Caco-2 (cell line): ENCODE measurements at places on chromosomes 2 and 18.

DNA sequence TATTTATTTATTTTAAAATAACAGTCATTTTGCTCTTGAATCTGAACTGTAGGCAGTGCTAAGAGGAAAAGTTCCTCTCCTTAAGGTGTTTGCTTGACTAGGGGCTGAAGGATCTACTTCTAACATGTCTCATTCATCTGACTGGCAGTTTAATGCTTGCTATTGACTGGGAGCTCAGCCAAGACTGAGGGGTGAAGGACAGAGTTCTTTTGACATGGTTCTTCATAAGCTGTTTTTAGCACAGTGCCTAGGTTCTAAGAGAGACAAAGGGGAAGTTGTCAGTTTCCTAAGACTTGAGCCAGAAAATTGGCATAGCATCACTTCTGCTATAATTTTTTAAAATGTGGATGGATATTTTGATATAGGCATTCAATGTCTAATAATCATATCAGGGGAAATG, 73.0 kb downstream of the COMMD1 start:
- no peak for DNase-seq

- no peak for DNase-seq
Observed at GRCh38 chr2:110873597-110874452, 141.5 kb downstream of the ACOXL start.

DNA sequence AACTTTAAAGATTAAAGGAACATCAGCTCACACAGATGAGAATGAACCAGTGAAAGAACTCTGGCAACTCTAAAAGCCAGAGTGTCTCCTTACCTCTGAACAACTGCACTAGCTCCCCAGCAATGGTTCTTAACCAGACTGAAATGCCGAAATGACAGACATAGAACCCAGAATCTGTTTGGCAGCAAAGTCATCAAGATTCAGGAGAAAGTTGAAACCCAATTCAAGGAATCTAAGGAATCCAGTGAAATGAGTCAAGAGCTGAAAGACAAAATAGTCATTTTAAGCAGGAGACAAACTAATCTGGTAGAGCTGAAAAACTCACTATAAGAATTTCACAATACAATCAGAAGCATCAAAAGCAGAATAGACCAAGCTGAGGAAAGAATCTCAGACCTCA, 72.0 kb downstream of the STRADB start:
- no peak for DNase-seq

- peak; percentile 83 for DNase-seq
Observed at GRCh38 chr2:54522624-54523281, 66.6 kb downstream of the SPTBN1 start.

DNA sequence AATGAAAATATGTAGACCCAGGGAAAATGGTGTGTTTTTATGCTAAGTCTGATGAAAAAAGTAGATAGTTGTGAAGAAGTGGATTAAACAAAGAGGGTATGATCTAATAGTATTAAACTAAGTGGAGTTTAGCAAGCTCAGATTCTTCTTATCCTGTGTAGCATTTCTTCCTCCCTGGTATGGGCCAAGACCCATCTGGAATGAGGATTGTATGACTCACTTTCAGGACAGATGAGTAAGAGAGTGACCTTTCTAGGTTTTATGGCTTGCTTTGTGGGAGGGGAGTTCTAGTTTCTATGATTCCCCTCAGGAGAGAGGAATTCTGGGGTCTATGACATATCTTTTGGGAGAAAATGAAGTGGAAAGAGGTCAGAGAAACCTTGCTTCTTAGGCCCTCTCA, 550.1 kb downstream of the SPAG16 start:
- DNase-seq = no peak

DNA sequence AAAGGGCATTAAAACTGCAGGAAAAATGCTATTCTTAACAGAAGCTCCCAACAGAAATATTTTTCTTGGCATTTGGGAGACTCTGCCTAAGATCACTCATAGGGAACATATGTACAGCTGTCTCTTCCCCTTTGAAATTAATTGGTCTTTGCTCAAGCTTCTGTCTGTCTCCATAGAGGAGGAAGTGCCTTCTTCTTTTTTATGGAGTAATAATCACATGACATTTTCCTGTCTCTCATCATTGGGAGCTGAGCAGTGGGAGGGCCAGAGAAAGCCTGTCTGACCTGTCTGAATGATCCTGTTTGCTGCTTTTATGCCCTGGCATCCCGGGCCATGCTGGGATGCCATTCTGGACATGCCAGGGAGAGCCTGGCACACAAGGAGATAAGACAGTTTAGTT, 145.6 kb downstream of the AQP4 start:
- DNase-seq = no peak

DNA sequence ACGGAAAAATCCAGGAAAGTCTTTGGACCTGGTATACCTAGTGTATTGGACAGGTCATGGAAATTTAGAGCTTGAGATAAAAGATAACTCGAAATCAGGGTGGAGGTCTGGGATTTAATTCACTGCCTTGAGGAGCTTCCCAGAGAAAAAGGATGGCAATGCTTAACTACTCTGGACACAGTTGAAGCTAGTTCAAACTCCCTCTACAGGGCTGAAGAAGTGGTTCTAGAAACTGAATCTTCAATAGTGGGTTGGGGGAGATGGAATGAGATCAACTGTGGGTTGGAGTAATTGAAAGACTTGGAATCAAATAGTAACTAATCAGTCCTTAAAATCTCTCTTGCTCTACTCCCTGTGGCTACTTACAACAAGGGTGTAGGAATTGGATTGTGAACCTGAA, 600.1 kb downstream of the IRS1 start:
- DNase-seq = no peak

DNA sequence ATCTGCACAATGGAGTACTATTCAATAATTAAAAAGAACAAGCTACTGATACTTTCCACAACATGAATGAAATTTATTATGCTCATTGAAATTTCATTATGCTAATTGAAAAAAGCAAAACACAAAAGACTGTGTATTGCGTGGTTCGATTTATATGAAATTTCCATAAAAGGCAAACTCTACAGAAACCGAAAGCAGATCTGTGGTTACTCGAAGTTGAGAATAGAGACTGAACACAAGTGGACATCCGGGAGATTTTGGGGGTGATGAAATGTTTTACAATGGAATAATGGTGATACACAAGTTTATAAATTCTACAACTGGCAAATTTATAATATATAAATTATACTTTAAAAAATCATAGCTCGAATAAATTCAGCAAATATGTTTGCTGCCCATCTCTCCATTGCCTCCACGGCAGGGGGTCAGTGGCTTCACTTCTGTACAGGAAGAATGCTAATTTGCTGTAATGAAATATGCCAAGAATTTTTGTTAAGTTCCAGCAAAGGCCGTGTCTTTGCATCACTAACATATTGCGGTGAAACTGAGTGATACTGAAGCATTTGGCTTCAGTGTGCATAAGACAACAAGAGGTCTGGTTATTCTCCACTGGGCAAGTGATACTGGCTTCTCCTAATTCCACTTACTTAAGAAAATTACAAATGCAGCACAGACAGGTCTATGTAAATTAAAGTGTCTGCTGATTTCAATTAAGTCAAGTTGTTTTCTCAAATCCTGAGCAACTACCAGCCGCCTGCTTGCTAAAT, 96.7 kb downstream of the TMEM163 start:
- no peak for DNase-seq

DNA sequence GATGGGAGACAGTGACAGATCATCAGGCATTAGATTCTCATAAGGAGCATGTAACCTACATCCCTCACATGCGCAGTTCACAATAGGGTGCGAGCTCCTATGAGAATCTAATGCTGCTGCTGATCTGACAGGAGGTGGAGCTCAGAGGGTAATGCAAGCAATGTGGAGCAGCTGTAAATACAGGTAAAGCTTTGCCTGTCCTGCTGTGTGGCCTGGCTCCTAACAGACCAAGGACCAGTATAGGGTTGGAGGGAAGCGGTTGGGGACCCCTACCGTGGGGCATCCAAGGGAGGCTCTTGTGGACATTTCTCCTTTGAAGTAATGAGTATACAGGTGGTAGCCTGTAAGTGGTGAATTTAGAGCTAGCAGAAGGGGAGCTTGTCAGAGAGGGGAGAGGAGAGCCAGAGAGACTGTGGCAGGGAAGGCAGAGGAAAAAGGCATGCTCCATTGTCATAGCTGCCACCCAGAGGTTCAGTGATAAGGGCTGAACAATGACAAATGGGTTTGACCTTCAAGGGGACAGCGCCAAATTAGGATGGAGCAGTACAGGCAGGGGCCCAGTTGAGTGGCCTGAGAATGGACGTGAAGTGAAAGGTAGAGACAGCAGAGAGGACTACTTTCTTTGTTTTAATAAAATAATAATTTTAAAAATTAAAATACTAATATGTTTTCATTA, 15.2 kb upstream of the TMBIM1 start:
- DNase-seq = no peak

DNA sequence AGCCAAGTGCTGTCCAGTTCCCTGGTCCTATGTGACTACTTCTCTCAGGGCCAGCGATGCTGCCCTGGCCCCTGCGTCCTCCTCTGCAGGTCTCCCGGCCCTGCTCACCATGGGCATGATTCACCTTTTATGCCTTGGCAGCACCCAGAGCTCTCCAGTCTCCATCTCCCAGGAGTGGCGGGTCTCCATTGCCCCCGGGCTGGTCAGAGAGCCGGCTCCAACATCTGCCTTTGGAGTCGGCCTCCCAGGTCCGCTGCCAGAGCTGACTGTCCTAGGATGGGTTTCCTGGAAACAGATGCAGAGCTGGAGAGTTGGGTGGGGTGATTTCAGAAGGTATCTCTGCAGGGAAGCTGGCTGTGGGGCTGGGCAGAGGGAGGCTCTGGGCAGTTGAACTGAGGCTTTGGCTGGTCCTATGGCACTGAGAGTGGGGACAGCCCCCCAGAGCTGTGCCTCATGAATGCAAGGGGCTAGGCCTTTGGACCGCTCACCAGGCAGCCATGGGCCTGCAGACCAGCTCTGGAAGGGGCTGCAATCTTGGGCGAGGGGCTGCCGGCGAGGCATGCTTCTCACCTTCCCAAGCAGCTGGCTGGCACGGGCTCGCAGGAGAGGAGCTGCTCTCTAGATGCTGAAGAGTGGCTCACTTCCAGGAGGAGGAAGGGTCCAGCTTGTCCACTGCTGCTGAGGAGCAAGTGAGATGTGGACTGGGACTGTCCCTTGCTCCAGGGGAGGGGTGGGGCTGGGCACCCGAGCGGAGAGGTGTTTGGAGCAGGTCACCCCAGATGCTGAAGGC, 59.8 kb upstream of the HS6ST1 start:
- DNase-seq = no peak

DNA sequence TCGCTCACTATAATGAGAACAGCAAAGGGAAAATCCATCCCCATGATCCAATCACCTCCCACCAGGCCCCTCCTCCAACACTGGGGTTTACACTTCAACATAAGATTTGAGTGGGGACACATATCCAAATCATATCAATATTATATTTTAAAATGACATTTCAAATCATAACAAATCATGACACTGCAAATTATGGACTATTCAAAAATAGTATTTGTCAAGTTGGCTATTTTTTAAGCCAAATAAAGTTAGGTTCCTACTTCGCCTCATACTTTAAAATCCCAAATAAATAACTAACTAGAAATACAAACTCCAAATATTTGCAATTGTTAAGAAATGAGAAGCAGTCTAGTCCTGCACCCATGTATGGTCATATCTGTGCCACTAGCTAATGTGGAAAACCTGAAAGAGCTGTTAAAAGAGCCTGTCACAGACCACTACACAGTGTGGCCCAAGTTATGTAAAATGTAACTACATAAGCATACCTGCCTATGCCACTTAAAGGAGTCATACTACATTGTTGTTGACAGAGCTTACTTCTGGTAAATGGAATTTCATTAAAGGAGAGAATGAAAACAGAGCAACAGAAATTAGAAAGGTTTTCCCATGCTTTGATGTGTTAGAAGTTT, 334.7 kb upstream of the GULP1 start:
- no peak for DNase-seq

DNA sequence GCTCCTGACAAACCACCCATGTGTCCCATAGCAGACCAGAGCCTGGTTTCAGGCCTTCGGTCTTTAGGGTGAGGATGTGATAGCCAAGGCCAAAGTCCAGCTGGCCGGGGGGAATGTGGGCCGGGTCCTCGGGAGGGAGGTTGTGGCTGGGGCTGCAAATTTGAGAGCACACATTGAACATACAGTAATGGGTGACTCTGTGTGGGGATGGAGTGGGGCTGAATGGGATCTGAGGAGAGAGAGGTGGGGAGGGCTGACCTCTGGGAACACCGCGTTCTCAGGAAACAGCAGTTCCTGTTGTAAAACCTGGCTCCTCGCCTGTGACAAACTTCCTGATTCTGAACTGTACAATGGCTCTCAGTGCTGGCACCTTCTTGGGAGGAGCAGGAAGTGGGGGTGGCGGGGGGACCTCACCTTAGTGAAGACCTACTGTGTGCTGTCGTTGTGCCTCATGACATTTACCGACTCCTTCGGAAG, 48.8 kb downstream of the MCFD2 start:
- DNase-seq = no peak

DNA sequence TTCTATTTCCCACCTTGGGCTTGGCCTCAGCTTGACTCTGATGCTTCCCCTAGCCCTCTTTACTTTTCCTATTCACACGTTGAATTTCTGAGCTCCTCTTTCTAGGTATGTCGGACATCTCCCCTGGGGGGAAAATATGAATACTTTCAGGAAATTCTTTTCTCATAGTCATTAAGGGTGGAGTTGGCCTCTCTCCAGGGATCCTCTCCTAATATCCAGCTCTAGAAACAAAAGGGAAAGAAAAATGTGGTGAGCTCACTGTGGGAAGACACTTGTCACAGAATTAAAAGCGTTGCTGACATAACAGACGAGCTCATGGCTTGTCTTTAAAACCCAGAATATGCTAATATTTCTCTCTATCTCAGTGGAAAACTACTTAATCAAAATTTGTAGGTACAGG, 132.7 kb upstream of the MEX3C start:
- DNase-seq = no peak

- DNase-seq = no peak
Observed at GRCh38 chr2:230520875-230521155, 104.8 kb downstream of the SP100 start.

DNA sequence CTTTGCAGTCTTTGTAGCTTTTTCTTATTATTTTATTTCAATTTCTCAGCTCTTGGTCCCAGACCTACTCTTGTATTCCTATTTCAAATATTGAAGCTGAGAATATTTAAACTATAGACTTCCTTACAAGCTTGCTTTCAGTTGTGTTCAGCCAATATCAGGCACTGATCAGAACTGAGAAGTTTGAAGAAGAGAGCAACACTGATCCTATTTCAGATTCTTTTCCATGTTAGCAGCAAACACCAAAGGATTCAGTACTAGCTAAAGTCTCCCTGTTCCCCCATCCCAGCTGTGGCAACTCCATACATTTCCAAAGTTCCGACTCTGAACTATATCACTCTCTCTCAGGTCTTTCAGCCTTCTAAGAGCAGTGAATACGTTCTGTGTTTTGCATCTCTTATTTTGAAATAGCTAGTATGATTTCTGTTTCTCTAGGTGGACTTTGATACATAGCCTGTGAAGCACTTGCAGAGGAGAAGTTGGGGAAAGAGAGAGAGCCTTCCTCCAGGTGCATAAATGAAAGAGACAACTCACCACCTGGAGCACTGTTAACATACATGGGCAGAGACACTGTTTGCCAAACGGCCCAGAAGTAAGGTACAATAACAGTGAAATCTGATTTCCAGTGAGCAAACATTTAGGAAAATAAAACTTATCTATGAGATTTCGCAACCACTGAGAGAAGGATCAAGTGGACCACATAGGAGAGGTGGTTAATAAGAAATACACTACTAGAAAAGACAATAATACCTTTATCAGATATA, 135.0 kb upstream of the ZNF804A start:
- DNase-seq = peak; percentile 41
